ENCODE measurements at places on chromosomes 13 and 19.
A peak's percentile ranks its signal among the peaks of the same experiment; 100 is the strongest.

DNA sequence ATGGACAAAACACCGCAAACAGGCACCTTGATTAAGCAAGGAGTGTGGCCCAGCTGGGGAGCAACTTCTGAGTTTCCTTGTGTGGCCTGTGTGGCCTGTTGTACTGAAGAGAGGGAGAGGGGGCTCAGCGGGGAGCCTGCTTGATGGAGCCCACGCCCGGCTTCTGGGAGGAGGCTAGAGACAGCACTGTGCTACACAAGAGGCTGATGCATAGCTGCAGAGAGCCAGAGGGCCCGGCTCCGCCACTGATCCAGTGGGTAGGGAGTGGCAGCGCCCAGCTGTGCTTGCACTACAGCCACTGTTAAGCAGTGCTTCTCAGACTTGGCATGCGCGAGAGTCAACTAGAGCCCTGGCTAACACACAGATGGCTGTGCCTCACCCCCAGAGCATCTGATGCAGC lies 19.0 kb downstream of the LYL1 start:
- no peak for DNase-seq

GRCh38 chr13:79943346-79944023 lies 397.4 kb downstream of the SPRY2 start:
- no peak for DNase-seq

DNA sequence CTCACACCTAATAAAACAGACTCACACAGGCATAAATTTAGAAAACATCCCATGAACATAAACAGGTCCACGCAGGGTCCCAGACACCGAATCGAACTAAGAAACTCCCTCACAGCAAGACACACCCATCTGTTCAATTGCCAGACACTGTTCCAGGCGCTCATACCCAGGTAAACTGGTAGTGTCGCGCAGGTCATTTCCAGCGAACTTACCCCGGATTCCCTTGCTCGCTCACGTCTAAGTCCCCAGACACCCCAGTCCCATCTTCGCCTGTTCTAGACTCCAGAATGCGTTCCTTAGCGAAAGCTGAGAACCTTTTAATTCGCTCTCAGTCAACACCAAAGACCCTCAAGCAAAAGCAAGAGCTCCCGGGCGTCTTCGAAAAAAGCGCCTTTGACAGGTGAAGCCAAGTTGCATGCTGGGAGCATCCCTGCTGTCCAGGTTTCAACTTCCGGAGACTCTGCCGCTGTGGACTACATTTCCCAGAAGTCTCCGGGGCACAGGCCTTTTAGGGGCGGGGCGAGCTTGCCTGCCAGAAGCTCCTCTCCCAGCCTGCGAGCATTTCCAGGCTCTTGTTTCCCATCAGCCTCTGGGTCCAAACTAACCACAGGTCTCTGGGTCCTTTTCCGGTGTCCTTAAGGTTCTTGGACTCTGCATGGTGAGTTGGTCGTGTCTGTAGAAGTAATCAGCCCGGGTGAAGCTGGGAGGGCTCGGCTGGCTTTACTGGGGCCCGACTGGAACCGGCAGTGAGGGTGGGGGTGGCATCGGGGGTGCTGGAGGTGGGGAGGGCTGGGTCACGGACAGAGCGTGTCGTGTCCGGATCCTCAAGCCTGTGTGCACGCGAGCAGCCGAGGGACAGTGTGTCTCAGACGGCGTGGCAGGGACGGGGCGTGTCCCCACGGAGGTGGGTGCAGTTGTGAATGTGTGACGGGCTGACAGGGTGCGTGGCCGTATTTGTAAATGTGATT lies at the start of gene ZNF283:
ZNF283 (plus strand) TSS at position 535 of the 968 bp plus-strand sequence. CDS start 6,184 bp downstream, outside the sequence.
- DNase-seq, result peak; percentile 91

DNA sequence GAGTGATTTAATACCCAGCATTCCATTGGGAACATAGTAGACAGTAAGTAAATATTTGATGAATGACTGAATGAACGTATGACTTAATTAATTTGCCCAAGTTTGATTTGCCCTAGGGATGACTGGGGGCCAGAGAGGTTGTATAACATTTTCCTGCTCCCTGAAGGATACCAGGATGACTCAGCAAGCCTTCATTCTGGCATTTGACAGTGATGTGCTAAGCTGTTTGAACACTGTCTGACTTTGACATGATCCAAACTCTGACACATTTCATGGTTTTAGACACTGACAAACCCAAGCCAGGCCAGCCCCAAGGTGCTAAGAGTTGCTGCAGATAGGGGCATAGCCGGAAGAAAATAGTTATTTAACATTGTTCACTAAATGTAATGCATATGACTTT lies 53.4 kb upstream of the KLF12 start:
- no peak for DNase-seq

GRCh38 chr19:1039646-1040475 lies at the start of gene ABCA7:
Gene ABCA7 (plus strand): TSS chr19:1040107. CDS start chr19:1041362, 1,255 bp downstream.
- peak; percentile 100 for DNase-seq

DNA sequence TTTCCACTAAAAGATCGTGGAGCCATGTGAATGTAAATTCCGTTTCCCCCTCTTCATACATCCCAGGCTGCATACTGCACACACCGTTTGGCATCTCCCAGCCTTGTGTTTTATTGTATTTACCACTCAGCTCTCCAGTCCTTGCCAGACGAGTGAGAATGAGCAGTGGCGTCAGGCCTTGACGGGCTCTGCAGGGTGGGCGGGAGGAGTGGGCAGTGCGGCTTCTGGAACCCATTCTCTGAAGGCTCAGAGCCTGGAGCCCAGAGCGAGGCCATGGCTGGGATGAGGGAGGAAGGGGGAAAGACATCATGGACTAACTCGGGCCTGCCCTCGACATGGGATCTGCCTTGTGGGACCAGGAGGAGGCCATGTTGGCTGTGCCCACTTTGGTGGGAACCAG lies 25.1 kb downstream of the BICRA start:
- DNase-seq, result no peak

GRCh38 chr19:14840206-14840605 lies 5.2 kb upstream of the OR7A5 start:
- no peak for DNase-seq

GRCh38 chr19:40754611-40755247 lies 3.7 kb downstream of the SNRPA start:
- no peak for DNase-seq

- no peak for DNase-seq
These were observed 40.7 kb upstream of the SERPINE3 start for GRCh38 chr13:51298812-51299211.

DNA sequence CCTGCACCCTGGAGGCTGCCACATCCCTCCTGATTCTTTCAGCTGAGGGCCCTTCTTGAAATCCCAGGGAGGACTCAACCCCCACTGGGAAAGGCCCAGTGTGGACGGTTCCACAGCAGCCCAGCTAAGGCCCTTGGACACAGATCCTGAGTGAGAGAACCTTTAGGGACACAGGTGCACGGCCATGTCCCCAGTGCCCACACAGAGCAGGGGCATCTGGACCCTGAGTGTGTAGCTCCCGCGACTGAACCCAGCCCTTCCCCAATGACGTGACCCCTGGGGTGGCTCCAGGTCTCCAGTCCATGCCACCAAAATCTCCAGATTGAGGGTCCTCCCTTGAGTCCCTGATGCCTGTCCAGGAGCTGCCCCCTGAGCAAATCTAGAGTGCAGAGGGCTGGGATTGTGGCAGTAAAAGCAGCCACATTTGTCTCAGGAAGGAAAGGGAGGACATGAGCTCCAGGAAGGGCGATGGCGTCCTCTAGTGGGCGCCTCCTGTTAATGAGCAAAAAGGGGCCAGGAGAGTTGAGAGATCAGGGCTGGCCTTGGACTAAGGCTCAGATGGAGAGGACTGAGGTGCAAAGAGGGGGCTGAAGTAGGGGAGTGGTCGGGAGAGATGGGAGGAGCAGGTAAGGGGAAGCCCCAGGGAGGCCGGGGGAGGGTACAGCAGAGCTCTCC lies 6.9 kb upstream of the CEACAM5 start:
- peak; percentile 73 for DNase-seq

DNA sequence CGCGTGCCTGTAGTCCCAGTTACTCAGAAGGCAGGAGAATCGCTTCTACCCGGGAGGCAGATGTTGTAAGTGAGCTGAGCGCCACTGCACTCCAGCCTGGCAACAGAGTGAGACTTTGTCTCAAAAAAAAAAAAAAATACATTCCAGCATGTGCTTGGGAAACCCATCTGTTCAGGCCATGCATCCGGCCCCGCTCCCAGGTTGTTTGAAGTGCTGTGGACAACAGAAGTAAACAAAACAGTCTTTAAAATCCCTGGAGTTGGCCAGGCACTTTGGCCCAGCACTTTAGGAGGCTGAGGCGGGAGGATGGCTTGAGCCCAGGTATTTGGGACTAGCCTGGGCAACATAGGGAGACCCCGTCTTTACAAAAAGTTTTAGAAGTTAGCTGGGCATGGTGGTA lies 3.2 kb upstream of the PTPRS start:
- no peak for DNase-seq

GRCh38 chr19:19600793-19601330 lies 17.6 kb downstream of the PBX4 start:
- DNase-seq, result no peak

DNA sequence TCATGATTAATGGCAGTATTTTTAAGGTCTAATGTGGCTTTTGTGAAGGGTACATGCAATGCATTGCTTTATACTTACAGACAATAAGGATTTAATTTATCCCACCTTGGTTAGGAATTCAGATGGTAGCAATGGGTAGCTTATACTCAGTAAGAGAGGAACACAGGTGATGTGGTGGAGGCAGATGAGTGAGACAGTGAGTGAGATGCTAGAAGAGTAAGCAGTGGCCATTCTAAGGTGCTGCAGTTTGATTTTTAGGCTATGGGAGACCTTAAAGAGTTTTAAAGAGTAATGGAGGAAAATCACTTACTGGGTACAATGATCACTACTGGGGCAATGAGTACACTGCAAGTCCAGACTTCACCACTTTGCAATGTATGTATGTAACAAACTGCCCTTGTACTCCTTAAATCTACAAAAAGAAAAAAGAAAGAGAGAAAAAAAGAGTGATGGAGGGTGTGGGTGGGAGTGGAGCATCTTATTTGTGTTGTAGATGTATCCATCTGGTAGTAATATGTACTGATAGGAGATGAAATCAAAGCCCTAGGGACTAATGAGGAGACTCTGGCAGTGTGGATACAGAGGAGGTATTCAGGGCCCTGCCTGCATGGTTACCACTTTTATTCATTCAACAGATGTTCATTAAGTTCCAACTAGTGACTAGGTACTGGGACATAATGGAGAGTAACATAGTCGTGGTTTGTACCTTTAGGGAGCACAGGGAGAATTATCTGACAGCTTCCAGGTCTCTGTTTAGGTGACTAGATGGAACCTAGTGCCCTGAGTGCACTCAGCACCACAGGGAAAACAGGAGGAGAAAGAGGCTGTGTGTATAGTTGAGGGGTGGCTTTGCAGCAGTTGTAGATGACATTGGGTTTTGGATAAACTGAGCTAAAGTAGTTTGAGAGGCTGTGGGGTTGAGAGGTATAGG lies 99.0 kb downstream of the GPC6 start:
- no peak for DNase-seq

- no peak for DNase-seq
These were observed 17.4 kb downstream of the ZC3H4 start for GRCh38 chr19:47096100-47096704.

GRCh38 chr13:66483712-66484111 lies 746.4 kb downstream of the PCDH9 start:
- DNase-seq, result no peak

DNA sequence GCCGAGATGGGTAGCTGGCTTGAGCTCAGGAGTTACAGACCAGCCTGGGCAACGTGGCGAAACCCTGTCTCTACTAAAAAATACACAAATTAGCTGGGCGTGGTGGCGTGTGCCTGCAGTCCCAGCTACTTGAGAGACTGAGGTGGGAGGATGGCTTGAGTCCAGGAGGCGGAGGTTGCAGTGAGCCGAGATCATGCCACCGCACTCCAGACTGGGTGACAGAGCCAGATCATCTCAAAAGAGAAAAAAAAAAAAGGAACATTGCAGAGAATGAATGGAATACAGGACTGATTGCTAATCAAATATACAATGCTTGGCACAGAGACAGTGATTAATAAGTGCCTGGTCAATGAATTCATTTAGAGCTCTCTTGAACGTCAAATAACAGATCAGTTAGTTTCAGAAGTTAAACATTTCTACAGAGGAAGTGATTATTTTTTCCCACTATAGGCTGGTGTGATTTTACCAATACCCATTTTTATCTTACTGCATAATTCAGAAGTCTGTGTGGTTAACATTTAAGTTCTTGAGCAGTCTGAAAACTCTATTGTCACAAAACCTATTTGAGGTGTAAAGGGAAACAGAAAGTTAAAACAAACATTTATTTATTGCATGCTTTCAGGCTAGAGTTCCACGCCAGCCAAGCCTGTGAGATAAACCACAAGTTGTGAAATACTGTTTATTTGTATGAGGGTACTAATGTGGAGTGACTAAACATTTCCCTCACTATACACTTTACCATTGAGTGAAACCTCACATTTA lies 7.7 kb upstream of the TBC1D4 start:
- DNase-seq, result no peak

DNA sequence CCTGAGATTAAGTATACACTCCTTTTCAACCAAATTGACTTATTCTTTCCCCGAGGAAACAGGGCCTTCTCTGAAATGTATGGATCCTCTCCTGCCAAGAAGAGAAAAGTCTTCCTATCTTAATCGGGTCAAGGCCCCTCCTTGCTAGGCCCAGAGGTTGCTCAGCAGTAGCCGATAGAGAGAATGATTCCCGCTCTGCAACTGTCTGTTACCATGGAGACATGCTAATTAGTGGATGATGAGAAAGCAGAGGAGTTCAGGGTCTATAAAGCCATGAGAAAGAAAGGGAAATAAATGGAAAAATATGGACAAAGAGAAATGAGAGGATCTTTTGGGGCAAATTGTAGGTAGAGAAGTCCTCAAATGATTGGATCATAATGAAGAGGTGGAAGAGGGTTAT lies 103.5 kb downstream of the POU4F1 start:
- DNase-seq, result no peak

GRCh38 chr13:85197431-85197830 lies 601.8 kb downstream of the SLITRK6 start:
- no peak for DNase-seq

DNA sequence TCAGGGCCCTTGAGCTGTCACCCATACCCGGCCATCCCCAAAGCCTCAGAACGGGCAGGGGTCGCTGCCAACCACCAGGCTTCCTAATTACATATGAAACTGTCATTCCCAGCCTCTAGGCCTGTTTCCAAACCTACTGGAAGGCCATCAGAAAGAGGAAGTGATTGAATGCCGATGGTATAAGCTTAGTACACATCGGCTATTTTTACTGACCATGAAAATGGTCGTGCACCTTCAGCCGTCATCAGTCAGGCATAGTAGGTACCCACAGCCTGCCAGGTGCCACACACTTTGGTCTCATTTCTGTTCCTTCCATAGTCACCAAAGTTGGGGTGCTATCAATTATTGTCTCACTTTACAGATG lies 10.2 kb downstream of the KRI1 start:
- no peak for DNase-seq

DNA sequence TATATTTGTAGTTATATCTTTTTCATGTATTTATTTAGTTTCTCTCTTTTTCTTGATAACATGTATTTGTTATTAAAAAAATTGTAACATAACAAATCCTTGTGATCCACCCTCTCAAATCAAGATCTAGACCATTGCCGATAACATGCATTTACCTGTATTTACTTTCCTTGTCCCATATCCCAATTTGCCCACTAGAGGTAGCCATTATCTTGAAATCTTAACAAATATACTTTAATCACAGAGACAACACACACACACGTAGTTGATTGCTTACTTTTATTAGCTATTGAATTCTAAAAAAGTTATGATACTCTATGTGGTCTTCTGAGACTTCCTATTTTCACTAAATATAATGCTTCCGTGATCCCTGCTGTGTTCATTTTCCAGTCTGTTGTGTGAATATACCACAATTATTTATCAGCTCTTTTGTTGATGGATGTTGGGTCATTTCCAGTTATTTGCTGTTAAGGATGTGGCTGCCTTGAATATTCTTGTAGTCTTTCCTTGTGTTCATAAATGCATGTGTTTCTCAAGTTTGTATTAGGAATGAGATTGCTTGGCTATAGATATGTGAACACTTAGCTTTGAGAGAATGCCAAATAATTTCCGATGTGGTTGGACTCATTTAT lies 31.3 kb upstream of the ZMYM2 start:
- no peak for DNase-seq

Data from WTC11 (cell line).